ENCODE measurements at places on chromosomes 7 and 10.

- no peak for DNase-seq
These were observed 96.5 kb upstream of the GJD4 start for GRCh38 chr10:35508647-35509046.

DNA sequence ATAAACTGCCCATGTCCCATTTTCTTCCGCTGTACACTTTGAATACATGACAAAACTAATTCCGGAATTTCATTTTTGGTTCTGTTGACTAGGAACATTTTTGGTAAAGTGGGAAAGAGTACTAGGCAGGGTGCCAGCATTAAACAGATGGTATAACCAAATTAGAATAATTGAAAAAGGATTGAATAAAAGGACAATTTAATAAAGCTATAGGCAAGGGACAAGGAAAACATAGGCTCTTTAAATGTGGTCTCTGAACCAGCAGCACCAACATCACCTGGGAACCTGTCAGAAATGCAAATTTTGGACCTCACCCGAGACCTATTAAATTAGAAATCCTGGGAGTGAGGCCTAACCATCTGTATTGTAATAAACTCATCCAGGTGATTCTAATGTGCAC, 376.9 kb downstream of the LRRTM3 start:
- DNase-seq = no peak

DNA sequence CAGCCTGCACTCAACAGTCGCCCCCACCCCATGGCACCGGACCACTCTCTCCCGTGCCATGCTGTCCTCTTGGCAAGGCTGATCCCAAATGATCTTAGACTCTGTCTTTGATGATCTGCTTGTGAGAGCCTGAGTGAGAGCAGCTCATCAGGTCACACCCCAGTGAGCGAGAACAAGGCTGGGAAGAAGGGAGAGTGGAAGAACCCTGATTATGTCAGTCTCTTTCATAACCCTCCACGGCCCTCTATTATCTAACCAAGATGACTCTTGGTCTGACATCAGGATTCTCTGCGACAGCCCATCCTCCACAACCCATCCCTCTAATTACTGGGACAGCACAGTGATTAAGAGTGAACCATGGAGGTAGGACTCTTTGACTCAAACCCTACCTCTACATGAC, 53.1 kb upstream of the C7orf33 start:
- no peak for DNase-seq

GRCh38 chr7:117021366-117021765, 68.1 kb downstream of the ST7 start:
- no peak for DNase-seq

- no peak for DNase-seq
These were observed 51.7 kb downstream of the DAGLB start for GRCh38 chr7:6395898-6396595.

DNA sequence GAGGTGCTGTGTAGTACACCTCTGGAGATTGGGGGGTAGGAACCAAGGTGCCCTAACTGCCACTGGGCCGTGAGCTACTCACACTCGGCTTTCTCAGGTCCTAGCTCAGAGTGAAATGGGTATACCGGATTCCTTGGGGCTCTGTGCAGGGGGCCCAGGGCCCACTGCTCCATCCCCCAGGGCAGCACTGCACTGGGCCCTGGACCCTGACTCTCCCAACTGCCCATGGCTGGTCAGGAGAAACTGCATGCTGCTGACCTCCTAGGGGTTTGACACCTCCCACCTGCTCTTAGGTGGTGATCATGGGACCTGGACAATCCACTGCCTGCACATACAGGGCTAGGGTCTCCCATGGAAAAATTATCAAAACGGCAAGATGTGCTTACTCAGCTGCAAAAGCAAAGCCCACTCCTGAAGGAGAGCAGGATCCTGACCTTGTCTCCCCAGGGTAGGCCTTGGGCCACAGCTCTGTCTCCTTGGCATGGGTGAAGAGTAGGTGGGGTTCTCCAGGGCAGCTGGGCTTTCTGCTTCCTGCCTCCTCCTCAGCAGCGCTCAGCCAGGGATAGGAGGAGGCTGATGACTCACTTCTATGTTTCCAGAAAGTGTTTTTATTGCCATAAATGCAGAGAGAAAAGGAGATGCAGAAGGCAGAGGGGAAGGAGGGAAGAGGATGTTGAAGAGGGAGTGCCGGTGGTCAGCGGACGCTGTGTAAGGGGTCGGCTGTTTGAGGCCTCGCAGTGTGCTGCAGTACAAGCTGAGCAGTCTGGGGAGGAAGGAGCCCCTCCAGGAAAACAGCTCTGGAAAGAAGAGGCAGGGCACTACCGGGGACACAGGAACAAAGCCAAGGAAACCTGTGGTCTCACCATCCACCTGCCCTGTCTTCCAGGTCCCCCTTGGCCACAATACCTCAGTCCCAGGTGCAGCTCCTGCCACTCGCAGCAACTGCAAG, 107.8 kb downstream of the ARHGAP22 start:
- DNase-seq = no peak

GRCh38 chr7:25187932-25188331, 40.4 kb downstream of the NPVF start:
- no peak for DNase-seq

DNA sequence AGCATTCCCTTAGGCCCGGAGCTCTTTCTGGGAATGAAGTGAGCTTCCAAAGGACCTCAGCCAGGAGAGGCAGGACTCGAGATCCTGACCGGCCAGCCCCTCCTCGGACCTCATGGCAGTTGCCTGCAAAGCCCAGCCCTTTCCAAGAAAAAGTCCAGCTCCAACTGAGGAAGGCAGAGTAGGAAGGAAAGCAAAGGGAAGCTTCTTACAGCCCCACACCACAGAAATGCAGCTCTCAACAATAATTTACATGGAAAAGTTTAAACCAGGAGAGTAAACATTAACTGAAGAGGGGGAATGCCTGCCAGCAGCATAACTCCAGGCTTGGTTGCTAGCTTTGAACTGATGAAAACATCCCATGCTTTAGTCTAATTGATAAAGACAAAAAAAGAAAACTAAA, 153.9 kb upstream of the PFKP start:
- no peak for DNase-seq

DNA sequence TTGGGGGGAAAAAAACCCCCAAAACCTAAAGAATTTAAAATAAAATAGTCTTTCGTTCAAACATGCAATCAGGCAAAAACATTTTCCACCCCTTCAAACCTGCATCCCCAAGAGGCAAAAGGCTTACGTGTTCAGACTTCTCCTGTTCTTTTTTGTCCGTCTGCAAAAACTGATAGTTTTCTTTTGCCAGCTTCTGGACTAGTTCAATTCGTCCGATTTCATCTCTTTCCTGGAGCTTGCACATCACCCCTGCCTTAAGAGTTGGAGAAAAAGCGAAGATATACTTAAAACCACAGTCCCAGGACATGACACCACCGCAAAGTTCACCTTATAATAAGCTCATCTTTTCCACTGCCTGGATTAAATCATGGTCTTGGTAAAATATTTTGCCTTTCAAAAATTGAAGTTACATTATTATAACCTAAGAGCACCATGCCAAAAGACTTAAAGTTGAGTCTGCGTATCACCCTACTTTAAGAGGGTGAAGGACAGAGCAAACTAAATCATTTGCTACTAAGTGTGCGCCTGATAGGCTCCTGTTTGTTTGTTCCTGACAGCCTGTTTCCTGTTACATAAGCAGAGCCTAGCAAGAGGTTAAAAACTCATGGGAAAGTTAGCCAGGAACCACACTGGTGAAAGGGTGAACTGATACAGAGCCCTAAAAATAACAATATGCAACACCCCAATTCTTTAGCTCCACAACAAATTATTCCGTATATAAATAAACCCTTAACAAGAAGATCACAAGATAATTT, 137.0 kb downstream of the RAPGEF5 start:
- DNase-seq = no peak

GRCh38 chr7:41928781-41929180, 225.9 kb upstream of the INHBA start:
- no peak for DNase-seq

DNA sequence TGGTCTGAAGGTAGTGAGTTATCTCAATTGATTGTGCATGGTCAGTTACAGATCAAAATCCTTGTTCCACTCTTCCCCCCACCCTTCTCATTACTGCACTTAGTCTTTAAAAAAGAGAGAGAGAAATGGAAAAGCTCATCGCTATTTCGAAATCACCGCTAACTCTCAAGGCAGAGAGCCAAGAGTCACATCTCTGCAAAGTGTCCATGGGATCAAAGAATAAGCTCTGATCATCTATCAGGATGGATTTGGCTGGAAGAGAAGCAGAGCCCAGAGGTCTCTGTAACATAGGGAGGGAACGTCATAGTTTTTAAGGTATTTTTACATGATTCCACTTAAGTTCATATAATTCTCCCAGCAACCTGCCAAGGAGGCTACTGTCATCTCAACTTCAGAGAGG, 30.0 kb upstream of the MYH16 start:
- no peak for DNase-seq

DNA sequence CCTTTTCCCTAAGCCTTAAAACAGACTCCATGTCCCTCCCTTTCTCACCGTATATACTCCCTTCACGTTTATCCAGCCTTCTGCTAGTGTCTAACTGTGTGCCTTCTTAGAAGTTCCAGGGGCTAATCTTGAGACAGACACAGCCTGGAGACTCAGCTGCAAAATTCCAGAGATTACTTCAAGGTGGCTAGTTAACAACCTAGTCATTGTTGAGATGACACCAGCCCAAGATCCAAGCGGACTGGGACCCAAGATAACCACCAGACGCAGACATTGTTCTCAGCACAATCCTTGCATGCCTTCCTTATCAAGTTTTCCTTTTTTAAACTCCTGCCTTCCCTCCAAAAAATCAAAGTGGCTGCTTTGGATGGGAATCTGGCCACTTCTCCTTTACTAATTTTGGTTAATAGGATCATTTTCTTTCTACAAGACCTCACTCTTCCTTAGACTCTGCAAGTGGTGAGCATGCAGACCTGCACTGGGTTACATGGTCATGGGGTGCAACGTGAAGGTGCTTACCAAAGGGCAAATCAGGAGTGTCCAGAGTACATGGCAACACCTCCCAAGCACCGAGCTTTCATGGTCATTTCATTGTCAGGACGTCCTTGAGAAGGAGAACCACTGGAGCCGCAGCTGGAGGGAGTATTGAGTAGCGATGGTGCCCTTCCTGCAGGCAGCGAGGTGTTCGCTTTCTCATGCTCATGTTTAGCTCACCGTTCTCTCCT, 69.7 kb downstream of the ANLN start:
- no peak for DNase-seq

DNA sequence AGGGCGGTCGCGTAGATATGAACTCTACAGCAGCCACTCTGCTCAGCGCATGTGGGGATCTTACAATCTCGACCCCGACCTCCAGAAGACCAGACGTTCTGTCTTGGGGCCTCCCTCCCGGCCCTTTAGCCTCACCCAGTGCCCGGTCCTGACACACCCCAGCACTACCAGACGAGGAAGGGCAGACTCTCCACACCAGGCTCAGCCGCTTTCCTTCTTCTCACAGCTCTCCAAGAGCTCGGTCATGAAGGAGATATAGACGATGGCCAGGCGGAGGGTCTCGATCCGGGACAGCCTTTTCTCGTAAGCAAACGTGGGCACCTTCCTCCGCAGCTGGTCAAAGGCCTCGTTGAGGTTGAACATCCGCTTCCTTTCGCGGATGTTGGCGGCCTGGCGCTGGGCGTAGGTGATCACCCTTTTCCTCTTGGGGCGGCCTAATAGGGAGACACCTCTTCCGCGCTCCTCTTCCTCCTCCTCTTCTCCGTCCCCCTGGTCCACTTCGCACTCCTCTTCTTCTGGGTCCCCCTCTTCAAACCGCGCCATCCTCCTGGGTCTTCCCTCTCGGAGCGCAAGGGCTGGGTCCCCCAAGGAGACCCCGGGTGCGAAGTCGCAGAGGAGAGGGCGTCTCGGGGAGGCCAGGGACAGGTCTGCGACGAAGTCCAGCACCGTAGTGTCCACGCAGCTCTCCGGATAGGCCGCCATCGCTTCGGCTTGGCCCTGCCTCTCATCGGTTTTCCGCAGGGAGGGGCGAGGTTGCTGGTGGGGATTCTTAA, at the start of gene FERD3L:
Gene FERD3L (minus strand): TSS at position 761 of the 773 bp plus-strand sequence. CDS start 59 bp downstream, at position 702.
- no peak for DNase-seq

GRCh38 chr10:78851647-78852046, 217.1 kb upstream of the ZMIZ1 start:
- DNase-seq = no peak

- DNase-seq = no peak
These were observed 14.6 kb downstream of the RSBN1L start for GRCh38 chr7:77710861-77711260.

GRCh38 chr7:90660100-90660499, 64.0 kb downstream of the CDK14 start:
- no peak for DNase-seq

DNA sequence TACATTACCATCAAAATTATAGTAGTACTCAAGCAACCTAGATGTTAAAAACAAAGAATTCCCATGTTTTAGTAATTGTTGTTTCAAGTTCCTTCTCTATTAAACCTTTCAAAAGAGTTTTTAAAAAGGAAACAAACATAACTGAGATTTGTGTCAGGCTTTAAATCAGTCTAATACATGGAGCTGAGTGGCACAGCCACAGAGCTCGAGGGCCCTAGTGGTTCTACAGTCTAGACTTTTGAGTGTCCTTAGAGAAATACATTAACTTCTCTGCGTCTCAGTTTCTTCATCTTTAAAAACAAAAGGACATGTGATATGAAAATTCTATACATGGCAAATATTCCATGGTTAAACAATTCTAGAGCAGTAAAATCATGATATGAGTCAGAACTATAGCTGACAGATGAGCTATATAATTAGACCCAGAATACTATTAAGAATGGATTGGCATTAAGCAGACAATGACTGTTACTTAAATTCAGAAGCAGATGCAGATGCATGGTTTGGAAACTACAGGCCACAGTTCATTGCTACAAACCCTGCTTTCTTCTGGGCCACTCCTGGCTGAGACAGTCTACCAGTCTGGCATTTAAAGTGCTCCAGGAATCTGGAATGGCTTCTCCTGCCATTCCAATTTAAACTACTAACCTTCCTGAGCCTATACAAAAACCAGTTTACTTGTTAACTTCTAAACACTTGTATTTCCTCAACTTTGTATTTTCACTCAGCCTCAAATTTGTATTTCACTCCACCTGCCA, 77.4 kb downstream of the EPC1 start:
- no peak for DNase-seq

GRCh38 chr10:85558533-85558932, 808.1 kb downstream of the GRID1 start:
- DNase-seq = no peak

GRCh38 chr10:819816-820215, 111.7 kb downstream of the LARP4B start:
- DNase-seq = no peak
